Vagina (tissue), 2 donors: ENCODE measurements at places on chromosomes 4 and X.

DNA sequence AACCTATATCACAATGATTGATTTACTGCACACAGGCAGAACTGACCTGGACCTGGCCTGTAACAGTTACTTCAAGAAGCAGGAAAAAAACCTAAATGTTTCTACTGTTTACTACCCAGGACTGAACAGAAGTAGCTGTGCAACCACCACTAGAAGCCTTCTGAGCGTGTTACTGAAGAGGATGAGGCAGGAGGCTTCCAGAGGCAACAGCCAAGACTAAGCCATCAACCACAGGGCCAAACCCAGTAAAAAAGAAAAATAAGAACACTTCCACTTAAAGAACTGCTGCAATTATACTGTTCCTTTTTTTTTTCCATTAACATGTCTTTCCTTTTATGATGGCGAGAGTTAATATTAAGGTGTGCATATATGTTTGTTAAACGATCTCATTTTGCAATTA, 29.4 kb upstream of the TTC29 start:
- no peak for DNase-seq

GRCh38 chr4:109406337-109406931, 27.2 kb upstream of the SEC24B start:
- no peak for DNase-seq

GRCh38 chrX:48492293-48492910, 16.4 kb upstream of the PORCN start:
- DNase-seq: no peak

DNA sequence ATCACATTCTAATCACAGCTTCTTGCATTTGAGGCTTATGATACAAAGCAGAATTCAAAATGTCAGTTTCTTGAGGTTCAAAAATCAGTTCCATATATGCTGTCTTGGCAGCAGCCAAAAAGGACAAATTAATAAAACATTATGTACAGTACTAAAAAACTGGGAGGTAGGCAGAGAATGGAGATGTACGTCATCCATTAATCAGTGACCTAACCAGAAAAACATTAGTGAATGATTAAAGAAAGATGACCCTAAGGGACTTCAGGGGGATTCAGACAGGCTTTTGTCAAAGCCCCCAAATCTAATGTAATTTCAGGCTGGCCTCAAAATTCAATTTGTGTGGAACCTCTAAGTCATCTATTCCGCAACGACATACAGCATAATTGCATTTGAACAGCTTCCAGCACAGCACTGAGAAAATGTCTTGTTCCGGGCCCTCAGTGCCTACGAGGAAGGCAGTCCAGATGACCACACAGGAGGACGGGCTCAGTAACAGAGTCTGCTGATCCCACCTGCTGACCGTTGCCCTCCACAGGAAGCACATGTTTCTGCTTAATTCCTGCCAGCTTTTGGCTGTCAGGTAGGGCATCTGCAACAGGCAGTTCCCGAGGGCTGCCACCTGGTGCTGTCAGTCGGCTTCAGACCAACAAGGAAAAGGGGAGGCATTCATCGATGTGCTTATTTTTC, 83.8 kb upstream of the HHIP start:
- no peak for DNase-seq

- no peak for DNase-seq
These were observed 28.3 kb upstream of the YTHDC1 start for GRCh38 chr4:68378226-68378625.

- no peak for DNase-seq
These were observed 586.0 kb downstream of the ACTRT1 start for GRCh38 chrX:127466211-127466610.

- DNase-seq: no peak
These were observed 172.7 kb downstream of the BTC start for GRCh38 chr4:74621616-74622015.

- no peak for DNase-seq
These were observed 236.7 kb downstream of the SLC7A11 start for GRCh38 chr4:138005486-138005885.

DNA sequence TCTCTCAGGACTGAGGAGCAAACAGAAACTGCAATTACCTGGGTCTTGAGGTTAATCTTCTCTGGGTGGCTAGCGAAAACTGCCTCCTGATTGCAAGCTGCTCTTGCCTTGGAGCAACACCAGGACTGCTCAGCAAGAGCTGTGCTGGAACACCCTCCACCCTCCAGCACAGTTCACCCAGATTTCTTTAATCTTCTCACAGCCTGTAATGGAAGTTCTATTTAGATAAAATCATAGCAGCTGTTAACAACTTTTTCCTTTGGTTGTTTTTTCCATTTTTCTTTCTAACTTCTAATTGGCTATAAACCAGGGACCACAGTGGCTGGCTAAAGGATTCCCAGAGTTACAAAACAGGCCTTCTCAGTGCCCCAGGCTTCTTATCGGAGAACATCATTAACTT, 36.3 kb downstream of the OPHN1 start:
- DNase-seq: no peak

DNA sequence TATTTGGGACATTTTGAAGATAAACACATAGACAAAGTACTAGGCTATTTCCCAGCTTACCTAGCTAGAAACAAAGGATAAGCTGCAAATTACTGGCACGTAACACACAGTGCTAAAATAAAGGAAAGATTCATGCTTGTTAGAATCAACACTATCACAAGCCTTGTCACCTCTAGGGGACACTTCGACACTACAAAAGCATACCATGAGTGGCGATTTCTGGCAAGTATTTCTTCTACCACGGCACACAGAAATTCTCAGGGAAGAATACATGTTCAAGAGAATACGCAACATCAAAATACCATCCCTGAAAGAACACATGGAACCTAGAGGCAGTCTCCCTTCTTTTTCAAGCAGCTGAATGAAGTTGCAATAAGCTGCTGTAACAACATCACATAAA, 5.1 kb downstream of the MECP2 start:
- DNase-seq: no peak

- DNase-seq: no peak
These were observed 4.3 kb upstream of the MXD4 start for GRCh38 chr4:2266181-2266580.

DNA sequence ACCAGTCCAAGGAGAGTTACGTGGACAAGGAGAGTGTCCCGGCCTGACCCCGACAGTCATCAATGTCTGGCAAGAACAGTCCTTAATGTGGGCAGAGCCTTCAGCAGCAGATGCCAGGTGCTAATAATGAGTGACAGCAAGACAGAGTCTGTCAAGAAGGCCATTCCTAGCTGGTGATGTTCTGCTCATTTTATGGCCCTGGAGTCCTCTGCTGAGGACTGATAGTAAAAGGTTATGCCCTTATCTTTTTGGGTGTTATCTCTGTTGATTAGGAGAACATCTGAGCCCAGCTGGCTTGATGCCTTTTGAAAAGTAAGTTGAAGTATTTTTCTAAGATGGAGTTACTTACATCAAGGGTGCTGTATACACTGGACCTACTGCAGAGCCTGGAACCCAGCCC, 67.3 kb downstream of the SLC34A2 start:
- DNase-seq: no peak

DNA sequence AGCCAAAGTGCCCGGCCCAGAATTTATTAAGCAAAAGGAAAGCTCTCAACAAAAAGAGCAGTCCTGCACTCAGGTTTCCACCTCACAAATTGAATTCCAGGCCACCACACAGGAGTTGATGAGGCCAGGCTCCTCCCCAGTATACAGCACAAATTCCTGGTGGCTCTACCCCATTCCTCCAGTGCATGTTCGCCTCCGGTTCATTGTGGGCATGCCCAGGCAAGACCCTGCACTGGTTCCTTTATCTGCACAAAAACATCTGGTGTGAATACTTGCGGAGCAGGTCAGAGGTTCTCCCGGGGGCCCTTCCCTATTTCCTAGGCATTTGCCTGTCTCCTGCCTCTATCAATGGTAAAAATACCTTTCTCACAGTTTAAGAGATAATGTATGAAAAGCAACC, 195.2 kb upstream of the ANXA10 start:
- no peak for DNase-seq

DNA sequence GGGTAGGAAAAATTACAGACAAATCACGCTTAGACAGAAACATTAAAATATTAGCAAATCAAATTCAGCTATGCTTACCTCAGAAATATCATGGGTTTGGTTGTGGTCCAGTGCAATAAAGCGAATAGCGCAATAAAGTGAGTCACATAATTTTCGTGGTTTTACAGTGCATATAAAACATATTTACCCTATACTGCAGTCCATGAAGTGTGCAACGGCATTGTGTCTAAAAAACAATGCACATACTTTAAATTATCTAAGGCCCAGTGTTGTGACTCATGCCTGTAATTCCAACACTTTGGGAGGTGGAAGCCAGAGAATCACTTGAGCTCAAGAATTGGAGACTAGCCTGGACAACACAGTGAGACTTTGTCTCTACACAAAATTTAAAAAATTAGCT, 195.7 kb upstream of the IL1RAPL1 start:
- no peak for DNase-seq

DNA sequence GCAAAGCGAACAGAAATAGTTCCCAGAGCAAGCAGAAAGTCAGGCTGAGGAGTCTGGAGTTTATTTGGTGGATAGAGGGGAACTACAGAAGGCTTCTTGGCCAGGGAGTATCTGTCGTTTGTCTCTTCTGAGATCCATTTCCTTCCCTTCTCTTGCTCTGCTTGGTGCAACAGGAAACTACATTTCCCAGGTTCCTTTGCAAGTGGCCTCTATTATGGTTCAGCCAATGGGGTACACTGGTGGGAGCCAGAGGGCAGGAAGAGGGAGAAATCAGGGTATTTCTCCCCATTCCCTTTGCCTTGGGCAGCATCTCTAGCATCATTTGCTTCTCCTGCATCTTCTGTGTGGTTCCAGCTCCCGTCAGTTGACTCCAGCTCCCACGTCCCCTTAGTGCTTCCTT, 142.1 kb downstream of the BCOR start:
- no peak for DNase-seq

DNA sequence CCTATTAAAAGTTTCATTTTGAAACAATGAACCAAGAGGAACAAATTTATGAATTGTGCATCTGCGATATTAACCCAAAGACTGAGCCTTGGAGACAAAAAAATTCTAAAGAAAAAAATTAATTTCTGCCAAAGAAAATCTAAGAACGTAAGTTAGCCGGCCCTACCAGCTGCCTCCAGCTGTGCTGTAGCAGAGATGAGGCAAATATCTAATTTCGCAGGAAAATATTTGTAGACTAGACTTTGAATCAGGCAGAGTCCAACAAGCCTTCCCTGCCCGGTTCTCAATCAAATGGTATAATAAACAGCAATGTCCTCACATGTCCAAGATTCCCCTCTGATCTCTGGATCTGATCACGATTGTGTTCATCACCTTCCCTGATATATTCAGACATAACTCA, 21.2 kb upstream of the SMIM20 start:
- no peak for DNase-seq

DNA sequence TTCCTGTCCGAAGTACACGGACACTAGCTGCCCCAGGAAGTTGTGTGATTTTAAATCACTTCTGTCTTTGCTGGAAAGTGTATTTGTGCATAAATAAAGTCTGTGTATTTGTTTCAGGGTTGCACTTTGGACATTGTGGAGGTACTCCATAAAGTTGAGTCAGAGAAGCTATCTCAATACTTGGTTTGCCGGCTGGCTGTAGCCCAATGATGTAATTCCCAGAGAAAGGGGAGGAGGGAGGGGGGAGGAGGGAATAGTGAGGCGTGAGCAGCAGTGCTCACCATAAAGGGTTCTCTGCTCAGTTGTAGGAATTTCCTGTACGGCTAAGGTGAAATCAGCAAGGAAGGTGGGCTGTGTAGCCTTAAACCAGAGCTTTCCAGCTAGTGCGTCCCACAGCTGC, 7.5 kb downstream of the APEX2 start:
- DNase-seq: peak; percentile 80

GRCh38 chr4:123977641-123978081, 581.1 kb downstream of the SPRY1 start:
- no peak for DNase-seq

DNA sequence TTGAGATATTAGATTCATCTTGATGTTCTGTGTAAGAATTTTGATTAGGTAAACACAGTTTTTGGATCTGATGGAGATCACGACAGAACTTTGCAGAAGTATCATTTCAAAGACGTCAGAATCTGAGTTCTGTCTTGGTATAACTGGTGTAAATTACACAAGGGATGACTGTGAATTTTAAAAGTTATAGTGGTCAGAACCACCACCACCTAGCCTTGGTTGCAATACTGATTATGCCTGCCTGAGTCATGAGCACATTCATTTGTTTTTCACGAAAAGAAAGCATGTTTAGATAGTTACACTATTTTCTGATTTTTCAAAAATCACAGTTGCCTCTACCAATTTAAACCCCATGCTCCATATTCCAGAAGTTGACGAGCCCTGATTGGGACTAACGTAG, 54.8 kb downstream of the ZFX start:
- no peak for DNase-seq

DNA sequence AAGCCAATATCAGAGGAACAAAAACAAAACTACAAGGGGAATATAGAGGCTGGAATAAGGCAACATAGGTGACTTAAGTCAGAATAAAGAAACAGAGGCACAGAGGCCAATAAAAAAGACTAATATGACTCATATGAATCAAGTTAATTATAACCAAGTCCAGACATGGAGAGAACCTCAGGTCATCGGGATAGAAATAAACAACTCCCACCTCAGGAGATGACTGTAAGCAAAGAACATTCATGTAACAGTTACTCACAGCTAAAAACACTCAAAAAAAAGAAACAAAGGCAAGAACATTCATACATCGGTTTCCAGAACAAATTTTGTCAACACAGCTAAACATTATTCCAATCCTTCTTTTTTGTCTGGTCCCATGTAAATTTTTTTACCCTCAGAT, 60.3 kb upstream of the RXFP1 start:
- DNase-seq: no peak

- no peak for DNase-seq
These were observed 240.1 kb downstream of the FRAS1 start for GRCh38 chr4:78297116-78297800.

GRCh38 chrX:43121637-43122036, 343.7 kb upstream of the PPP1R2C start:
- DNase-seq: no peak

- no peak for DNase-seq
These were observed 316.4 kb downstream of the LDB2 start for GRCh38 chr4:16582036-16582435.

- DNase-seq: no peak
These were observed 62.5 kb downstream of the SEC24D start for GRCh38 chr4:118773429-118773792.

- DNase-seq: no peak
These were observed 803.9 kb downstream of the C4orf33 start for GRCh38 chr4:129899849-129900248.

DNA sequence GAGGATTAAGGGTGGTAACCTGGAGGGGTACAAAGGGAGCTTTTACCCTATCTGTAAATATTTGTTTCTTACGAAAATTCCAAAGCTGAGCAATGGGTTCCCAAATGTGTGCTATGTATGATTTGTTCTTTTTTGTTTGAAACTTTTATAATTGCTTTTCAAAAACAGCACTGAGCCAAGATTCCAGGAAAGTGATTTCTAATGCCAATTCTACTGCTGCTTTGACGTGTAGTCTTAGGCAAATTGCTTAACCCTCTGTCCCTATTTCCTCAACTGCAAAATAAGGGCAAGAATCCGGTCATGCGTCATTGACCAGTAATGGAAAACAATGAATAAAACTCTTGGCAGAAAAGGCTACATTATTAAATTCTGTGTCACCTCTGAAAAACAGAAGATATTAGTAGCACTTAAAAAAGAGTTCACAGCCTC, 454.7 kb downstream of the IL15 start:
- DNase-seq: no peak

GRCh38 chrX:13669246-13669737, 16.4 kb downstream of the TCEANC start:
- DNase-seq: no peak
